ENCODE measurements at places on chromosomes 13 and 19. TPM values are rescaled to one million over a fixed set of nuclear protein-coding genes. Genes with fewer than 3 reads are reported as not detected.

PDE4A gene
- total RNA-seq, result 3.6 TPM

VSTM2B gene
- not detected for total RNA-seq

LILRA6 gene
- not detected for total RNA-seq

KLK13 gene
- not detected for total RNA-seq

PRR12 gene
- total RNA-seq, result 5.9 TPM

FAM124A gene
- total RNA-seq, result 7.2 TPM

SPTBN4 gene
- not detected for total RNA-seq

ZNF99 gene
- total RNA-seq, result not detected

TMEM145 gene
- total RNA-seq, result not detected

SBSN gene
- total RNA-seq, result not detected

CLEC11A gene
- 4.7 TPM for total RNA-seq

ALG5 gene
- 34.3 TPM for total RNA-seq

KLK8 gene
- total RNA-seq, result not detected

LRRC63 gene
- 0.10 TPM for total RNA-seq

CHST8 gene
- not detected for total RNA-seq

POU2F2 gene
- 1.5 TPM for total RNA-seq

SMIM44 gene
- total RNA-seq, result not detected

NCAN gene
- total RNA-seq, result not detected

PRMT1 gene
- total RNA-seq, result 388 TPM

B3GNT8 gene
- 5.1 TPM for total RNA-seq

LHFPL6 gene
- 21.7 TPM for total RNA-seq

Measured in vein endothelial cell (primary cell).